ENCODE measurements at places on chromosomes 2 and 18.

- no peak for DNase-seq
Observed at GRCh38 chr2:131153529-131153928, 48.4 kb downstream of the PLEKHB2 start.

DNA sequence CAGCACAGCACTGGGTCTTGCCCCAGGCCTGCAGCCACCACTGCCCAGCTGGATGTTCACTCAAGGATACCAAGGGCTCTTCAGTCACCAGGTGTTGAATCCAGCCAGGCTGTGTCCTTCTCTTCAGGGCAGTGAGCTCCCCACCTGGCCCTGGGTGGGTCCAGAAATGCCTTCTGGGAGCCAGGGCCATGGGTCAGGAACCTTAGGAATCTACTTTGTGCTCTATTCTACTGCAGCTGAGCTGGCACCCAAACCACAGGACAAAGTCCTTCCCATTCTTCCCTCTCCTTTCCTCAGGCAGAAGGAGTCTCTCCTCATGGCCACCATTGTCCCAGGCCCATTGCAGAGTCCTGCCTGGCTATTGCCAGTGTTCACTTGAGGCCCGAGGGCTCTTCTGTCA lies 13.0 kb downstream of the STRADB start:
- no peak for DNase-seq

- no peak for DNase-seq
Observed at GRCh38 chr2:35447215-35447614, 908.4 kb upstream of the CRIM1 start.

GRCh38 chr2:86392873-86393518 lies 48.2 kb upstream of the KDM3A start:
- no peak for DNase-seq

DNA sequence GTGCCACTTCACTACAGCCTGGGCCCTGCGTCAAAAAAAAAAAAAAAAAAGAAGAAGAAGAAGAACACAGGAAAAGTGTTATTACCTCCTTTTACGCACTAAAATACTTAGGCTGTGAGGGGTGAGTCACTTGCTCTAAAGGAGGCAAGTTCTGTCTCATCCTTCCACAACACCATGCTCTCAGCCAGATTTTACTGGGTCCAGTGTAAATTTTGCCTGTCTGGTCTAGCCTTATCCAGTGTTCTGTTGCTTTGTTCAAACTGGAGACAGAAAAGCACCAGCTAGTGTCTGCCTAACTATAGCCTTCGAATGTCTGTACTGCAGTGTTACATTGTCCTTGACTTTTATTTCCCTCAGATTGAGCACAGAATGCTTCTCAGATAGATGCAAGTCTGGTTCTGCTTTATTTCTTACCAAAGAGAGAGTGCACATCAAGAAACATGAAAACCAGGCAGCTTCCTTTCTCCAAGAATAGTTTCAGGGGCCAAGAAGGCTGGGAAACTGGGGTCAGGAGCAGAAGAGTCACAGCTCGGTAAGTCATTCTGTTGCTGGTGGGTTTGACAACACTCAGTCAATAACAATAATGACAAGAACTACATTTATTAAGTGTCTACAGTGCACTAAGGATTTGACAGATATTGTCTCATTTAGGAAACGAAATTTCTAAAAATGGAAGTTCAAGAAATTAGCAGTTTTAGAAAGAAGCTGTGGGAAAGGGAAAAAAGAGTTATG lies 3.1 kb upstream of the MSGN1 start:
- no peak for DNase-seq

DNA sequence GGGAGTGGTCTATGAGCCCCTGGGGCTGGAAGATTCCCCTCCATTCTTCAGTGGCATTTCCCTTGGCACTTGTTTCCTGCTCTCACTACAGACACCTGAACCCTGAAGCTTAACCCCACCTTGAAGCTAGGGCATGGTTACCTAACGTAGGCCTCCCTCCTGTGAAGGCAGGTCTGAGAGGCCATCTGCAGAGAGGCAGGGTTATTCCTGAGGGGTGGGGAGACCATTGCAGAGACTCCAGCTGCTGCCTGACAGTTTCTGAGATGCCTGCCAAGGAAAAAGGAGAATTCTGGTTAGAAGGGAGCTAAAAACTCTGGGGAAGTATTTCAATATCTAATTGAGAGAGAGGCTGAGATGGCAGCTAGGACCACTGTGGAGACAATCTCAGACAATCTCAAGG lies 119.3 kb upstream of the NDUFV2 start:
- DNase-seq = no peak

Data from activated gamma-delta T cell treated with anti-CD3 and anti-CD28 coated beads, Interleukin-2, amount 50 U/mL, for 16 hours (primary cell).